Epithelial cell of proximal tubule (primary cell): ENCODE measurements at places on chromosomes 7 and 10.
A peak's percentile ranks its signal among the peaks of the same experiment; 100 is the strongest.

GRCh38 chr7:21651697-21652096, 108.9 kb downstream of the DNAH11 start:
- DNase-seq = no peak

- DNase-seq = no peak
These were observed 108.3 kb upstream of the DPP6 start for GRCh38 chr7:153943861-153944260.

DNA sequence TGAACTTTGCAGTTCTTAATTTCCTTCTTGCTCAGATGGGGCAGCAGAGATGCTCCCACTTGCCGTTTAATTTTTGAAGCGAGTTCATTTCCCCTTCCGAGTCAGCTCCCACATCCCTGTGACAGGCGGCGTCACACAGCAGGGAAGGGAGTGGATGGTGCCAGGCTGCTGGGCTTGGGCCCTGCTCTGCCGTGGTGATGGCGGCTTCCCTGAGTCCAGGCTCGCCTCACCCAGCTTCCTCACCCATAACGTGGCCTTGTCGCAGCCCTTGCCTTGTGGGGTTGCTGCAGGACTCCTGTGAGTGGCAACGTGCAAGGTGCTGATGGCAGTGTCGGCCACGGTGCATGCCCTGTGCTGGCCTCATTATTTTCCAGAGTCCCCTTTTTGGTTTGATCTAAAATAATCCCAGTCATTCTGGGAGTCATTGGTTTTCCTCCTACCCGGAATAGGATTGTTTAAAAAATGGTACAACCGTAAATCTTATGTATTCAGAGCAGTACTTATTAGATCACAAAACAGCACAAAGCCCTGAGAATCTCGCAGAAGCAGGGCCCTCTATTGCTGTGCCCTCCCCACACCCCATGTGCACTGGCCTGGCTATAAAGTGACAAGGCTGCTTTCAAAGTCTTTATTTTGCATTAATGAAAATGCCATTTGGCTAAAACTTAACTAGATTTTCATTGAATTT, 260.1 kb downstream of the WDR37 start:
- no peak for DNase-seq

- peak; percentile 55 for DNase-seq
These were observed at the start of gene GPR141 for GRCh38 chr7:37683246-37684120. TSS of gene GPR141 (plus strand) at chr7:37683766. CDS start at chr7:37740394, 56,628 bp downstream.

DNA sequence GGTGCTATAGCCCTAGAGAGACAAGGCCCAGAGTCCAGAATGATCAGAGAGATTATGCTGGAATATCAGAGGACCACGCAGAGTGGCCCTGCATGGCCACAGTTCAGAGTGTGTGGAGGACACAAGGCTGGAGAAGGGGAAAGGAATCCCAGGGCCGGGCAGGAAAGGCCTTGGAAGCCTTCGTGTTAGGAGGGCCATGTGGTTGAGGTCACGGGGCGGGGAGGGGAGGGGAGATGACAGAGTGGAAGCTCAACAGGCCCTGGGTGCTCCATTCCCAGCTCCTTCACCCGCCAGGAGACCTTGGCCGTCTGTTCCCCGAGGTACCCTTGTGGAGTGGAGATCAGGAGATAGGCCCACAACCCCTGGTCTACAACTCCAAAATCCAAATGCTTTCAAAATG, 13.2 kb upstream of the EN2 start:
- no peak for DNase-seq

DNA sequence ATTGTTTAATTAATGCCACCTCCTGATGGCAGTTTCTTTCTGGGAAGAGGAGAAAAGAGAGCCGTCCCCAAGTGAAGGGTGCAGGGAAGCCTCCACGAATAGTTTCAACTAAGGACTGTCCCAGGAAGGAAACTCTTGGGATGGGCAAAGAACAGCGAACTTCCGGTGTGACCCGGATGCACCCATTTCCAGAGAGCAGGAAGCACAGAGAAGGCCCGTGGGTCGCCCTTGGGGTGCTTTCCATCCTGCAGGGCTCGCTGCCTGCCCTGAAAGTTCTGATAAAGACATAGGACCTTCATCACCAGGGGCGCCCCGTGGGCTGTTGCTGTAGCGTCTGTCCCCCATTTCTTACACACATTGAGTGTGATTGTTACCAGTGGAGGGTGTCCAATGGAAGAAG, 27.0 kb downstream of the GTF2I start:
- DNase-seq = no peak

GRCh38 chr7:80622541-80622940, 15.9 kb upstream of the CD36 start:
- DNase-seq = no peak

- DNase-seq = no peak
These were observed 51.3 kb downstream of the TWIST1 start for GRCh38 chr7:19066170-19066569.

DNA sequence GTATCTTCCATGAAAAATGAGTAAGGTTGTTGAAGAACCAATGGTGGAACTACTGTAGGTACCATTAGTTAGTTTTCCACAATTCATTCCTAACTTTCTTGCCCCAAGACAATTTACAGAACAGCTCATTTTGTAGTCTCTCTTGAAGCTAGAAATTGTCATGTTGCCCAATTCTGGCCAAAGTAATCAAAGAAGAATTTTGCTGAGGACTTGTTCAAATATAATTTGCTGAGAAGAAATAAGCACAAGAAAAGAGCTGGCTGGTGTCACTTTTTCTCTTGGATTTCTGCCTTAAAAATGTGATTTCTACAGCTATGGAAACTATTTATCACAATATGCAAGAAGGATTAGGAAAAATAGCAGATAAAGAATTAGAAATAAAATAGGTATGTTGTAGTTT, 199.2 kb upstream of the SEMA3A start:
- DNase-seq = no peak

- no peak for DNase-seq
These were observed 30.4 kb downstream of the AMPH start for GRCh38 chr7:38600741-38601140.

DNA sequence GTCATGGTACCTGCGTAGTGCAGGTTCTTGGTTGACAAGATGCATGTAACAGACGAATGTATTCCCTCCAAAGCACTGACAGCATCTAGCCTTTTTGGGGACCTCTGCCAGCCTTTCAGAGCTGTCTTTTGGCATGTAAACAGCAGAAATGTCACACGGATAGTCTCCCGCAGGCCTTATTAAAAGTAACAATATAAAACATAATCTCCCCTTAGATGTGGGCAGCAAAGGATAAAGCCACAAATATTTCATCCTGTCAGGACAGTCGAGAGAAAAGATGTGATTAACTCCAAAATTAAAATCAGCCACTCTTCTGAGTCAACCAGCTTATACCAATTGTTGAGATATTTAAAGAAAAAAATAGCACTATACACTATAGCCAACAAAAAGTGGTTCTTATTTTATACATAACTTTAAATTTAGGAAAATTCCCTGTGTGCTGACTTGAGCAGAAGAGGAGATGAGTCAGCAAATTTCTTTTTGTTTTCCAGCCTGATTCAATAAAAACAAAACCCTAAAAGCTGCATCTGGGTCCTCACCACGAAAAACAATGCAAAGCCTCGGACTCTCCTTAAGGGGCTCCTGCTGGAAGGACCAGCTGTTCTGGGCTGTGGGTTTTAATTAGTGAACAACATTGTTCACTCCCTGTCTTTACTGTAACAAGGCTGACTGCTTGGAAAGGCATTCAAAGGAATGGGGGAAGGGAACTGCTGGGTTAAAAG, 240.2 kb downstream of the ADAM12 start:
- no peak for DNase-seq

- peak; percentile 18 for DNase-seq
These were observed 51.2 kb downstream of the ANLN start for GRCh38 chr7:36440880-36441279.

DNA sequence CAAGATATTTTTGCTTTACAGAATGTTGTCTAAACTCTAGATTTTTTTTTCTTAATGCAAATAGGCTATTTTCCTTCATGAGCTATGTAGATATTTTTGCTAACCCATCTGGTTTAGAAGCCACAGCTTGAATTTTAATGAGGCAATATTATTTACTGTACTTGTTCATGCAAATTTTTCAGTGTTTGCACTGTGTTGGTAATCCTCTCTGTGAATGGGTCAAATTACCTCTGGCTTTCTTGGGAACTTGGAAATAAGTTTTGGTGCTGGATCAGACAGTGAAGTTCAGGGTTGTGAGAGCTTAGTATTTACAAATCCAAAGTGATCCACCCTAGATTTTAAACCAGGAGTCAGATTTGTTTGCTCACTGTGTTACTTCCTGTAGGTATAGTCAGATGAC, 686.9 kb downstream of the NXPH1 start:
- DNase-seq = no peak

DNA sequence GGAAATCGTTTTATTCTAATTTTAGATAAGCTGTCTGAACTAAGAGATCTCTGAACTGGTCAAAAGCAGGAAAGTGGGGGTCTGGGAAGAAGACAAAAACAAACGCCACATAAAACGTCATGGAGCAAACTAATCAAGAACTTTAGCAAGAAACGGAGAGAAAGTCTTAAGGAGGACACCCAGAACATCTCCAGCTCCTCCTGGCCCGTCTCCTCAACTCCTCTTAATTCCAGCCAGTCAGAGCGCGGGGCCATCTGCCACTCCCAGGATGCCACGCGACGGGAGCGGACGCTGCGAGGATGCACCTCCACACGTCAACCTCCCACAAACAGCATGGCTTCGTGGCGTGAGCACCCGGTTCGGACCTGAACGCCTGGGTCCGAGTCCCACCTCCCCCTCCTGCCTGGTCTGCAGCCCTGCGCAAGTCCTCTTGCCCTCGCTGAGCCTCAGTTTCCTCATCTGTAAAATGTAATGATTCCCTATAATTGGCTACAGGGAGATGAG, 598 bp downstream of the MMS19 start:
- no peak for DNase-seq

DNA sequence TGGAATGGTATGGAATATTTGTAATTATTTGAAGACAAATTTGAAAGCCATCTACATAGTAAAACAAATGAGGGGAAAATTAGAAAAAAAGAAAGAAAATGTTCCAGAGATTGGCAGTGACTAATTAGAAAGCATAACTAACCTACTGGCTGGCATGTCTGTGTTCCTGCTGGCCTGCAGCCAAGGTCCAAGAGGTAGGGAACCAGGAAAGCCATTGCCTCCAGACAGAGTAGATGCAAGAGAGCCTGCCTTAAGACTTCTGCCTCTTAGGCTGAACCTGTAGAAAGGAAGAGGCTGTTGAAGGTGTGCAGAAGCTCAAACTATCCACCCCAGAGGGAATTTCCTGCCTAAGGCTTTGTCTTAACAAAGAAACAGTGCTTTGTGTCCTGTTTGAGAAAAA, 982.0 kb downstream of the SORCS1 start:
- no peak for DNase-seq

DNA sequence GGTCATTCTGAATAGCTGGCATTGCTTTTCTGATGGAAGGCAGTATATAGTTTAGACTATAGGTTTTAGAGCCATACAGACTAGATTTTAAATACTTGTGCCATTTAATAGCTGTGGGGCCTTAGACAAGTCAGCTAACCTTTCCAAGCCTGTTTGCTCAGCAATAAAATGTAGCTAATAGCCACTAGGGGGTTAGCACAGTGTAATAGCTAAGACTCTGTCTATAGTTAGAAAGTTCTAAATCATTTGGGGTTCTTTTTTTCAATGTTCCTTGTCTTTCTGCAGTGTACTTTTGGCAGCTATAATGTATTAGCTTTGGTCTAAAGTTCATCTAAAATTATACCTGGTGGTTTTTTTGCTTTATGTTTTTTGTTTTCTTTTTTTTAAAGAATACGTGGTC, 7.5 kb upstream of the KIFBP start:
- DNase-seq = no peak

- DNase-seq = no peak
These were observed 545.1 kb downstream of the AUTS2 start for GRCh38 chr7:70143075-70144044.

DNA sequence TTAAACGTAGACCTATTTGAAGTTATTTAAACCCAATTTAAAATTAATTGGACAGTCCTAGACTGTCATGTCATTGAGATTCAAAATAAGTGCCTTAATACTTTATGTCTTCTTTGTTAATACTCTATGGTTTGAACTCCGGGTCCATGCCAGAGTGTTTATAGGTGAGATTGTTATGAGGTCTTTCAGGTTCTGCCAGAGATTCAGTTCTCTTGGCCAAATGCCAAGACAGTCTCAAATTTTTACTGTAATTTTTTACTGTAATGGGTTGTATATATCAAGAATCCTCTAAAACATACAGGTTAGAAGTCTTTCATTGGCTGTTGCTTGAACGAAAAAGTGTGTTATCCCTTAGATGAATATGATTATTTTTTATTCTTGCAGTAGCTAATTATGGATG, 3.9 kb downstream of the ADD3 start:
- no peak for DNase-seq

GRCh38 chr7:20158684-20159083, 58.5 kb downstream of the MACC1 start:
- DNase-seq = no peak

DNA sequence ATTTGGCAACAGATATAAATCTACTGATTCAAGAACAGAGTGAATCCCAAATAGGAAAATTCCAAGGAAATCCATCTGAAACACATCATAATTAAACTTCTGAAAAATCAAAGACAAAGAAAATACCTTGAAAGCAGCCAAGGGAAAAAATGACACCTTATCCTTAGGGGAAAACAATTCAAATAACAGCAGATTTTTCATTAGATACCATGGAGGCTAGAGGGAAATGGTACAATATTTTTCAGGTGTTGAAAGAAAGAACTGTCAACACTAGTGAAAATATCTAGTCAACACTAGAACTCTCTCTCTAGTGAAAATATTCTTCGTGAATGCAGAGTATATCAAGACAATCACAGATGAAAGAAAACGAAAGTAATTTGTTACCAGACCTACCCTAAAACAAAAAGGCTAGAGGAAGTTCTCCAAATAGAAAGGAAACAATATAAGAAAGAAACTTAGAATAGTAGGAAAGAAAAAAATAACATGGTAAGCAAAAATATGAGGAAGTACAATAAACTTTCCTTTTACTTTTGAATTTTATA, 5.7 kb upstream of the FAM241B start:
- no peak for DNase-seq

DNA sequence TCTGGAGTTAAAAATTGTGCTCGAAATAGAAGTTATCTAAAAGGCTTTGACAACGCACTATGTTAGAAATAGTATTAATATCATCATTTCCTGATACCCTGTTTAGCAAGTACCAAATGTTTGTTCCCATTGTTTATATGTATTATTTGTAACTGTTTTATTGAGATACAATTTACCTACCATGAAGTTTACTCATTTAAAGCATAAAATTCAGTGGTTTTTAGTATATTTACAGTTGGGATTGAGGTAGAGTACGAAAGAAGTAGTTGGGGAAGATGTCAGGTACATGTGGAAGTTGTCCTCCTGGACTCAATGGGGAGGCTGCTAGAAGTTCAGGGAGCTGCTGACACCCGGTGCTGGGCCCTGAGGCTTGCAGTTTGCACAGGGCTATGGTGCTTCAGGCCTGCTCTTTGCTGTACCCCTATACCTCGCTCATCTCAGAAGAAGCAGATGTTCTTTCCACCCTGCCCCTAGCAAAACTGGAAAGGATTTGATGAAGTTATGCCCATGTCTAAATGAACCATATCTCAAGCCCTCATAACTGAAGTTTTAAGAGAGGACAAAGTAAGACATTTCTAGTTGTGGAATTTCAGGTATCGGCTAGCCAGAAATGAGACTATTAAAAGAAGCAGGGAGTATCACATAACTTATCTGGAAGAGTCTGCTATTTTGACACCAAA, 25.2 kb upstream of the WNT16 start:
- DNase-seq = no peak

GRCh38 chr7:45072131-45073030, 16.4 kb downstream of the NACAD start:
- no peak for DNase-seq
